ENCODE measurements at places on chromosomes 13 and 19. TPM values are rescaled to one million over a fixed set of nuclear protein-coding genes. Genes with fewer than 3 reads are reported as not detected.
A peak's percentile ranks its signal among the peaks of the same experiment; 100 is the strongest.

- no peak for DNase-seq
These were observed 284.8 kb upstream of the SOX21 start for GRCh38 chr13:94997126-94997525.

DNA sequence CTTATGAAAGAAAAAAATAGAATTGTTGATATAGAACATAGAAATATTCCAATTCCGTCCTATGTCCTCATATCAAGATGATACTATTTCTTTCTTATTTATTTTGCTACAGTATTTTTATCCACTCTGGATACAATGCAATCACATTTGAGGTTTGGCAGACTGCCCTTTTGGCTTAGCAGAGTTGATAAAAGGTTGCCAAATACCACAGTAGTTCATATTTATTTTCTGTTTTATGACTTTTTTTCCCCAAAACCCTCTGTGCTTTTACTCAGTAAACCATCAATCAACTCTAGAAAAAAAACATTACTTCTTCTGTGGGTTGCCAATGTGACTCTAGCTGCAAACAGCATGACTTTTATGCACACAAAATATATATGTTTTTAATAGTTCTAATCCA is 424.5 kb downstream of the PCDH9 start:
- no peak for DNase-seq

DNA sequence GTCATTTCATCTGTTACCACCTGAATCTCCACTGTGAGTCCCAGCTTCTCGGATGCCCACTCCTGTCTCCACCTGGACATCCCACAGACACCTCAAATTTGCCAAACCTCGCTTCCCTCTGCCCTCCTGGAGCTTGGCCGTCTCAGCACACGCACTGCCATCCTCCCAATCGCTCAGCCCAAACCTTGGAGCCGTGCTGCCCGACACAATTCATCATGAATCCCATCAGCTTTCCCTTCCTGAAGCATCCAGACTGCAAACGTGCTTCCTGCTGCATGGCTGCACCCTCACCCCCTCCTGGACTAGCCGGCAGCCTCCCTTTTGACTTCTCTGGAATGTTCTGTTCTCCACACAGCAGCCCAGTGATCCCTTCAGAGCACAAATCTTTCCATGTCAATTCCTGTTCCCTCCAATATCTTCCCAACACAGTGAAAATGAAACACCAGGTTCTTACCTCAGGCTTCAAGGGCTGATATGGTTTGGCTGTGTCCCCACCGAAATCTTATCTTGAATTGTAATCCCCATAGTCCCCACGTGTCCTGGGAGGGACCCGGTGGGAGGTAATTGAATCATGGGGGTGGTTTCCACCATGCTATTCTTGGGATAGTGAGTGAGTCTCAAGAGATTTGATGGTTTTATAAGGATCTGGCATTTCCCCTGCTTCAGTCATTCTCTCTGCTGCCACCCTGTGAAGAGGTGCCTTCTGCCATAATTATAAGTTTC is 1.1 kb upstream of the PROZ start:
- no peak for DNase-seq

DNA sequence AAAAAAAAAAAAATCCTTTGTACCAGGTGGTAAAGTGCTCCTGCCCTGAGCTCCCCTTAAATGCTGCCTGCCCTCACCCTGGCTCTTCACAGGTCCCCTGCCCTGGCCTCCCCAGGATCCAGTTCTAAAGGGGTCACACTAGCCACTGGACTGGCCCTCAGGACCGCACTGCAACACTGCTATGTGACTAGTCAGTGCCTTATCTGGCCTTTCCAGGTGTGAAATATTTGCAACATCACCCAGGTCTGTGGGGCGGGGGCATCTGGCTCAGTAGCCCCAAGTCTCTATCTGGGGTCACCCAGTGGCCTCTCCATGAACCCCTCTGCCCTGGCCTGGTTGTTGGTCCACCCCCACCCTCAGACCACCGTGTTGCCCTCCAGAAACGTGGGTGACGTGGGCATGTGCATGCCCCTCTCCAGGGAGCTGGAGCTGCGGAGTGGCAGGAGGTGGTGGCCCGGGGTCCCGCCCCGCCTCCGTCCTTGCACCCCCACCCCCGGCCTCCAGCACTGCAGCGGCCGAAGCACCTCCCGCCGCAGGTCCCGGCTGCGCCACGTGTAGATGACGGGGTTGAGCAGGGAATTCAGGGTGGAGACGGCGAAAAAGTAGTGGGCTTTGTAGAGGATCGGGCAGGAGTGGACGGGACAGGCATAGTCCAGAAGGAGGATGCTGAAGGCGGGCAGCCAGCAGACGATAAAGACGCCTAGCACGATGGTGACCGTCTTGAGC is 7.5 kb downstream of the S1PR2 start:
- no peak for DNase-seq

DNA sequence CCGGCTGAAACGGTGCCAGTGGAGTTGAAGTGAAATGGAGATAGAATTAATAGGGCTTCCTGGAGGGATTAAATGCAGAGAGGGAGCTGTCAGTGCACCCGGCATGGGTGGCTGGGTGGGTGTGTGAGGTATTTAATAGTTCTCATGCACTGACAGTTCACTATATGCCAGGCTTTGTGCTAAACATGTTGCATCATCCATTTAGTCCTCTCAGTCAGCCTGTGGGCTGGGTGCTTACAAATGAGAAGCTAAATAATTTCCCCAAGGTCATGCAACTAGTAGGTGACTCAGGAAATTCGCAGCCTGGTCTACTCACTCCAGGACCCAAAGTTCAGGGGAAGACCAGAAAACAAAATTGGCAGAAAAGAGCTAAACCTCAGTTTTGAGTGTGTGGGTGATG is 63.5 kb upstream of the SPATA13 start:
- DNase-seq = no peak

GRCh38 chr13:45446181-45446580 is 18.6 kb upstream of the COG3 start:
- DNase-seq = no peak

GRCh38 chr19:30393046-30393445 is 20.9 kb downstream of the ZNF536 start:
- DNase-seq = no peak

- DNase-seq = peak; percentile 69
These were observed 33.6 kb upstream of the NANOS3 start for GRCh38 chr19:13843104-13843921.

DNA sequence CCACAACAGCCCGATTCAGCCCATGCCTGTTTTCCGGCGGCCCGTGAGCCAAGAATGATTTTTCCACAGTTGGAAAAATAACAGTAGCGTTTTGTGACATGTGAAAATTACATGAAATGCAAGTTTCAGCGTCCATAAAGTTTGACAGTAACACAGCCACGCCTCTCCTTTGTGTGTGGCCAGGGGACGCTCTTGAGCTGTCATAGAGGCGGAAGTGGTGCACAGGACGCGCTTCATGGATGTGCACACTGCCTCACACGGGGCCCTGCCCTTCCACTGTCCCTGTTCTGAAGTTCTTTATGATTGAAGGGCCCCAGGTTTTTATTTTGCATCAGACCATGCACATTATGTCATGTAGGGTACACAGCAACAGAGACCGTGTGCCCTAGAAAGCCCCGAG is 12.4 kb upstream of the ELAVL1 start:
- DNase-seq = no peak

DNA sequence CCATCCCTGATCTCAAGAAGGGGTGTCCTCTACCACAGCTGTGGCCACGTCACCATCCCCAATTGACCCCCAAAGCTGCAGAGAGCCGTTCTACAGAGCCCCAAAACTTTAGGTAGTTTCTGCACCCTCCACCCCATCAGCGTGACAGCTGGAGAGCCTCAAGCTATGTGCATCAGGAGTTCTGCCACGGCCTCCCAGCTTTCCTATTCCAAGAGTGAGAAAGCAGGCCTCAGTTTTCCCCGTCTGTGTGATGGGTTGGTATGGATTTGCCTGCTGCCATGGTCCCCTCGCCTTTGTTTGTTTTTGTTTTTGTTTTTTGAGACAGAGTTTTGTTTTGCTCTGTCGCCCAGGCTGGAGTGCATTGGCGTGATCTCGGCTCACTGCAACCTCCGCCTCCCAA is 1.5 kb downstream of the BCL3 start:
- no peak for DNase-seq

DNA sequence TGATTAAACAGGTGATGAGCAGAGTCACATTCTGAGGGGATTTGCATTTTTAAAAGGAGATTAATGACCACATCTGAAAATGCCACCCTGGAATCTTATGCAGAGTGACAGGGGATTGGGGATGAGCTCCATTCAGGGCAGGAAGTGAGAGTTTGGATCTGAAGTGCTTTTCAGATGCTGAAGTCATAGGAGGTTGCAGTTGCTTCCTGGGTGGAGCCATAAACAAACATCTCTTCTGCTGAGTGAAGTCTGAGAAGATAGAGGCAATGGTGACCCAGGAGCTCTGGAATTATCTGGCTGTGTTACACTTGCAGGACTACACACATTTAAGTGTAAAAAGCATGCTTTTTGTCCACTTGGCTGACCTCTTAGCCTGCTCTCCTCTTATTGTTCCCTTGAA is 51.4 kb upstream of the PSG8 start:
- no peak for DNase-seq

DNA sequence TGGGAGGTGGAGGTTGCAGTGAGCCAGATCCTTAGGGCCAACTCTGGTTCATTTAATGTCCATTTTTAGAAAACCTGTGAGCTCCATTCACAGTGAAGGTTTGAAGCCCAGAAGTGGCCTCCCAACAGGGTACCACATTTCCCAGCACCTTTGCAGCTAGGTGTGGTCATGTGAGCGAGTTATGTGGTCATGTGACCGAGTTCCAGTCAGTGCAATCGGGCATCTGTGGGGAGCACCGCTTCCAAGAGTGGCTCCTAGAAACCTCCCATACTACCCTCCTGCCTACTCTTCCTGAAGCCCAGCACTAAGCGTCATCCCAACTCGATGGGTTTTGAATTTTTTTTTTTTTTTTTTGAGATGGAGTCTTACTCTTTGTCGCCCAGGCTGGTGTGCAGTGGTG is 663 bp upstream of the PLA2G4C start:
- DNase-seq = no peak

DNA sequence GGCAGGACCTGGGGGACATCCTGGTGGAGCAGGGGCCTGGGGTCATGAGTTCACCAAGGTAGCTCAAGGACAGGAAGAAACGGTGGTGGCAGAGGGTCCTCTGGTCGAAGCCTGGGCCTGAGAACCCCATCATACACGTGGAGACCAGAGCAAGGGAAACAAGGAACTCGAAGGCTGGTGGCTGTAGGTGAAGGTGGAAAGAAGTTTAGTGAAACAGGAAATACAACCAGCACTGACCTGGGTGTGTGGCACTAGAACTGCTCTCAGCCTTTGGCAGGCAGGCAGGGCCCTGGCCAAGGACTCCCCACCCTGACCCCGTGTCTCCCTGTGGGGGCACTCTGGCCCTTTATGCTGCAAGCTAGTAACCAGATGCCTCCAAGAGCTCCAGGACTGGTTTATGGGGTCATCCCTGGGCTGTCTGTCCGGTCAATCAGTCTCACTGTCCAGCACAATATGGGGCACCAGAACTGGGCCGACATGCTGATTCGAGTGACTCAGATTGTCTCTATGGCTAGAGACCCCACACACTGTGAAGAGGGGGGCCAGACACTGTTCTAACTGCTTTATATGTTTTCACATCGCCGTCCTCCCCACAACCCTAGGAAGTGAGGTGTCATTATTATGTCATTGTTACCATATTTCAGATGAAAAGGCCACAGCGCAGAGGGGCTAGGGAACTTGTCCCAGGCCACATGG is 3.8 kb downstream of the COX6B2 start:
- DNase-seq = no peak

DNA sequence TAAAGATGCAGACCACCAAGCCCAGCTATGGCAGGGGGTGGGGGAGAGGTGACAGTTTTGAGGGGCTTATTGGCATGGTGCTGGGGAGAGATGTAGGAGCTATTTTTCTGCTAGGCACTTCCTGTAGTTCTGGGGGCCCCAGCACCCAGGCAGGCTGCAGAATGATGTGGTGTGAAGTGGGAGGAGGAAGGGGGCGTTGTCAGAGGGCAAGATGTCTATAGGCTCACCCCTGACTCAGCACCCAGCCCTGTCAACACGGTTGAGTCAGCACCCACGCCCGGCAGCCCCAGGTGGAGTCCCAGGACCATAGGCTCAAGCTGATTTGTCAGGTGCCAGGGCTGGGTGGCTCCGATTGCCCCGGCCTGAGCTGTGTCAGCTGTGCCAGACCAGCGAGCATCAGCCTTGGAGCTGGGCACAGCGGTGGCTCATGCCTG is 5.8 kb downstream of the KLF2 start:
- peak; percentile 53 for DNase-seq

GRCh38 chr19:9407827-9408226 is 27.5 kb downstream of the ZNF266 start:
- no peak for DNase-seq

DNA sequence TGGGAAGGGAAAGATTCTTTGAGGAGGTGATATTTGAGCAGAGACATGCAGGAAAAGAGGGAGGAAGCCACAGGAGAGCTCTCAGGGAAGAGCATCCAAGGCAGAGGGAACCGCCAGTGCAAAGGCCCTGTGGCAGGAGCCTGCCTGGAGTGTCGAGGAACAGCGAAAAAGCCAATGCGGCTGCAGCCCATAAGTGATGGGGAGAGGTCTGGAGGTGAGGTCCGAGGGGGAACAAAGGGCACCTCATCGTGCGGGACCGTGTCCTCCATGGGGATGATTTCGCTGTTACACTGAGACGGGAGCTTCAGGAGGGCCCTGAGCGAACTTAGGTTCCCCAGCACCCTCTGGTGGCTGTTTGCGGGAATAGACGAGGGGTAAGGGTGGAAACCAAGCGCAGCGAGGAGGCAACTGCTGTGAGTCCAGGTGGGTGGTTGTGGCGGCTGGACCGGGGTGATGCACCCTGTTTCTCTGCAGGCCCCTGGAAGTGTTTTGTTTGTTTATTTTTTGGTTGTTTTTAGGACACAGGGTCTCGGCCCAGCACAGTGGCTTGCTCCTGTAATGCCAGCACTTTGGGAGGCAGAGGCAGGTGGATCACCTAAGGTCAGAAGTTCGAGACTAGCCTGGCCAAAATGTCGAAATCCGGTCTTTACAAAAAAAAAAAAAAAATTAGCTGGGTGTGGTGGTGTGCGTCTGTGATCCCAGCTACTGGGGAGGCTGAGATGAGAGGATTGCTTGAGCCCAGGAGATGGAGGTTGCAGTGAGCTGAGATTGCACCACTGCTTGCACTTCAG is 5.9 kb upstream of the EHD2 start:
- DNase-seq = peak; percentile 81

Gene KATNAL1
- total RNA-seq = 9.3 TPM

Gene LRG1
- total RNA-seq = 25.0 TPM

Gene AZU1
- not detected for total RNA-seq

Gene DNAAF3
- 2.0 TPM for total RNA-seq

Gene GNG7
- total RNA-seq = 7.5 TPM
